ENCODE measurements at places on chromosomes 7 and 10.

DNA sequence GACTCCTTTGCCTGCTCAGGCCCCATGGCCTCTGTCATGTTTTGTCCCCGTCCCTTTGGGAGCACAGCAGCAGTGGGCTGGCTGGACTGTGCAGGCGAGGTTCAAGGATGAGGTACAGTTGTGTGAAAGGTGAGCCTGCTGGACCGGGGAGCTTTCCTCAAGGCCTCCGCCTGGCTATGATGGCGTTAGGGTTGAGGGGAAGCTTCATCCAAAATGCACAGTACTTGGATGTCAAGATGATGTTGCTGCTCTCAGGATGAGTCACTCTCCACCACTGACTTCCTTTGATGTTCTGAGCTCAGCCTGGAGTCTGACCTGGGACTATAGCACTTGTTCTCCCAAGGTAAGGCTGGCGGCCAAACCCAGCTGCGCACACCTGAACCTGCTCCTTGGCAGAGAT, 152.7 kb upstream of the SHH start:
- DNase-seq: no peak

GRCh38 chr7:105388356-105389087, at the start of gene SRPK2:
Gene SRPK2, minus strand, starts transcription at chr7:105388921.
- DNase-seq: peak; percentile 76

GRCh38 chr7:26592011-26592410, 272.4 kb downstream of the SKAP2 start:
- no peak for DNase-seq

GRCh38 chr7:88176190-88176589, 43.6 kb downstream of the SRI start:
- no peak for DNase-seq

DNA sequence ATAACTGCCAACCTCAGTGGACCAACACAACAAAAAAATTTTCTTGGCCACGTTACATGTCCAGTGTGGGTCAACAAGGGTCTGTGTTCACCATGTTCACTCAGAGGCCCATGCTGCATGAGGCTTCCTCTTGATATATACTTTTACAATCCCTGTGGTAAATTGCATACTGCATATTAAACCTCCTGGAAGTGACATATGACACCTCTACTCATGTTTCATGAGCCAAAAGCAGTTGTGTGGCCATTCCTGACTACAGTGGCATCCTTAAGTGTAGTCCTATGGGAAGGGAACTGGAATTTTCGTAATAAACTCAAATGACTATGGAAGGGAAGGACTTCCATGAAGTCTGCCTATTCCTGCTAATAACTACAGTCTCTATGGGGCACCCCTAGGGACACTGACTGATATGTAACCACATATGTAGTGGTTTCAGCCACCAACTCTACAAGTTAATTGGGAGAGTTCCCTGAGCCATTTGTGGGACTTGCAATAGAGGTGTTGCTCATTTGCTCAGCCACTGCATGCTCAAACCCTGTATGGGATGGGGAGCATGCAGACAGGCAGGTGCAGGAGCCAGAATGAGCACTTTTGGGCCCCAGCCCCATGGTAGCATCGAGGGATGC, 9.7 kb downstream of the DYNC1I1 start:
- no peak for DNase-seq

GRCh38 chr7:158525648-158526484, 61.8 kb downstream of the PTPRN2 start:
- no peak for DNase-seq
